ENCODE measurements at places on chromosomes 2 and 18. TPM values are rescaled to one million over a fixed set of nuclear protein-coding genes. Genes with fewer than 3 reads are reported as not detected.

The DYNAP gene
- not detected for total RNA-seq

The HOXD1 gene
- total RNA-seq = 0.28 TPM

The LBH gene
- 125 TPM for total RNA-seq

The ABCG8 gene
- total RNA-seq = not detected

The MOGAT1 gene
- total RNA-seq = not detected

The EGR4 gene
- 0.27 TPM for total RNA-seq

The WNT10A gene
- total RNA-seq = not detected
